ENCODE measurements at places on chromosomes 16 and 17.

GRCh38 chr17:57082441-57082840, 2.6 kb upstream of the AKAP1 start:
- no peak for DNase-seq

GRCh38 chr16:81486540-81487061, 42.0 kb downstream of the CMIP start:
- DNase-seq: no peak

DNA sequence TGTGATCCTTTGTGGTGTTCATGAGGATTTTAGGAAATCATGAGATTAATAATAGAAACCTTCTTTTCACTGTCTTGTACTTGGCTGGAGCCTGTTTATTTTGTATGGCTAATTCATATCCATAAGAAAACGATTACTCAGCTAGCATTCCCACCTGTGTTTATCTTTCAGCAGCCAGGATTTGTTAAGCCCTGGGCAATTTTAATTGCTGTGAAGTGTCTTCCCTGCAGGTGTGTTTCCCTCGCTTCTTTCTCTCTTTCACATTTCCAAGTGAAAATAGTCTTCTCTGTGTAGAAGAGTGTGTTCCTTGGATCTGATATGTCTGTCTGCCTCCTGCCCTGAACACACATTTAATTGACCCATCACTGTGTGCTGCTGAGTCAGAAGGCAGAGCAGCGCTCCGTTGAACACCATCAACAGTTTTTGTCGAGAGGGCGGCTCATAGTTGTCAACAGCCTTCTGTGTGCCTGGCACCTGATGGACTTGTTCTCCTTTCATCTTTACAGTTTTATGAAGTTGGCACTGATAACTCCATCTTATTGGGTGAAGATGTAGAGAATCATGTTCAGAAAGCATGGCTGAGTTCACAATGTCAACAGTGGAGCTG, 83.2 kb downstream of the SPECC1 start:
- DNase-seq: no peak

DNA sequence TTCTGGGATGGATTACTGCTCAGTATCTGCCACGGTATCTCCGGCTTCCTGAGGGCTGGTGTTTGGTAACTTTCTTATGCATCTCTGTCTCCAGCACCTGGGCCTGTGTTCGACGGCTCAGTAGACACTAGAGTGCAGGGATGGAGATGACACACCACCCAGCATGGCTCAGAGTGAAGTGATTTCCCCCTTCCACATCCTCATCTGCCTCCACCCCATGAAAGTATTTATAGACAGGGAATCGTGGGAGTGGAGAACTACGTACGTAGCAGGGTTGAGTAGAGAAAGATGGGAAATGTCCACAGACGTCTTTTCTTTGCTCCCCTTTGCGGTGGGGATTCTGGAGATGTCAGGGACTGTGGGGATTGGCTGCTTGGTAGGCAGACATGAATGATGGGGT, 11.8 kb upstream of the SLC25A19 start:
- DNase-seq: no peak

- DNase-seq: no peak
Observed at GRCh38 chr17:69358688-69359596, 32.0 kb upstream of the ABCA5 start.

GRCh38 chr16:87198328-87198832, 118.8 kb downstream of the C16orf95 start:
- DNase-seq: peak; percentile 26

GRCh38 chr16:80105160-80105559, 435.6 kb upstream of the DYNLRB2 start:
- no peak for DNase-seq

- no peak for DNase-seq
Observed at GRCh38 chr17:82216301-82217119, 3.9 kb upstream of the CCDC57 start.

GRCh38 chr17:29180788-29181160, 576 bp upstream of the MYO18A start:
- DNase-seq: no peak

- DNase-seq: no peak
Observed at GRCh38 chr17:44501866-44502375, 1.3 kb downstream of the GPATCH8 start.

- no peak for DNase-seq
Observed at GRCh38 chr16:73311857-73312723, 264.2 kb upstream of the ZFHX3 start.

GRCh38 chr16:14289692-14290340, 218.7 kb downstream of the MRTFB start:
- DNase-seq: no peak

GRCh38 chr16:69133373-69133954, 1.0 kb downstream of the UTP4 start:
- no peak for DNase-seq

GRCh38 chr16:64250866-64251265, 871.0 kb downstream of the CDH11 start:
- DNase-seq: no peak

- no peak for DNase-seq
Observed at GRCh38 chr16:78844682-78845081, 745.2 kb downstream of the WWOX start.

- DNase-seq: no peak
Observed at GRCh38 chr16:81548876-81549546, 104.4 kb downstream of the CMIP start.

GRCh38 chr17:44636562-44636961, 19.7 kb upstream of the MEIOC start:
- DNase-seq: peak; percentile 26

DNA sequence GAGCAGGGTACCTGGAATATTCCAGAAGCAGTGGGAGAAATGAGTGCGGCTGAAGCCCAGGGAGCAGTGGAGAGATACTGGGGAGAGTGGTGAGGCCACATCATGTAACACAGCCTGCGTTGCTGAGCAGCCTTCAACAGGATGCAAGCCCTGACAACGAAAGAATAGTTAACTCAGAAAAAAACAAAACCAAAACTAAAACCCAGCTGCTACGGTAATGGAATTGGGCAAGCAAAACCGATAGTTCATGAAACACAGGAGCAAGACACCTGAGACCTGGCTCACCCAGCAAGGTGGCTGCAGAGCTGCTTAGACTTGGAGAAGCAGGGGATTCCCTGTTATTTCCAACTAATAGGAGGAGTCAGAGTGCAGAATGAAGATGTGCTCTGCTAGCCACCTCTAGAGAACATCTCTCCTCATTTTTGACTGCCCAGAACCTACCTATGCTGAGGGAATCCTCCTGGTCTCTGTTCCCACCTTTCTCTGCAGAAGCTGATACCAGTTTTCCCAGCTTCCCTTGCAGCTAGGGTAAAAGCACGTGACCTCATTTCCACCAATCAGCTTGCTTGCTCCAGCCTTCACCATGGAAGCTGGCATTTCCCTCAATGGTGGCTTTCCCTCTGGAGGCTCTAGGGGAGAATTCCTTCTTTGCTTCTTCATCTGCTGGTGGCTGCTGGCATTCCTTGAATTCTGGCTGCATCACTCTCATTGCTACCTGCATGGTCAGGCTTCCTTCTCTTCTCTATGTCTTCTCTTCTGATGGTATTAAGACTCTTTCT, 59.4 kb upstream of the XYLT1 start:
- DNase-seq: no peak

- no peak for DNase-seq
Observed at GRCh38 chr17:9110501-9110900, 89.2 kb downstream of the NTN1 start.

DNA sequence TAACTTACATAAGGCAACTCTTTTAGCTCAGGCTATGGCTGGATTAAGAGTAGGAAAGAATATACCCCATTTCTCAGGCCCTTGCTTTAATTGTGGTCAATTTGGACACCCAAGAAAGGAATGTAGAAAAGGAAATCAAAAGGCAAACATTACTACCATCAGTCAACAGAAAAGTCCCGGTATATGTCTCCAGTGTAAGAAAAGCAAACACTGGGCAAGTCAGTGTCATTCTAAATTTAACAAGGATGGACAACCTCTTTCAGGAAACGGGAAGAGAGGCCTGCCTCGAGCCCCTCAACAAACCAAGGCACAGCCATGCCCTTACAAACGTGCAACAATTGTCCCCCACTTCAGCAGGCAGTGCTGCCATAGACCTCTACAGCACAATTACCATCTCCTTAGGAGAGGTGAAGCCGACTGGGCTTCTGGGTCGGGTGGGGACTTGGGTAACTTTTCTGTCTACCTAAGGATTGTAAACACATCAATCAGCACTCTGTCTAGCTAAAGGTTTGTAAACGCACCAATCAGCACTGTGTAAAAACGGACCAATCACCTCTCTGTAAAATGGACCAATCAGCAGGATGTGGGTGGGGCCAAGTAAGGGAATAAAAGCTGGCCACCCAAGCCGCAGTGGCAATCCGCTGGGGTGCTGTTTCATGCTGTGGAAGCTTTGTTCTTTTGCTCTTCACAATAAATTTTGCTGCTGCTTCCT, 12.4 kb downstream of the MRPL58 start:
- DNase-seq: no peak

DNA sequence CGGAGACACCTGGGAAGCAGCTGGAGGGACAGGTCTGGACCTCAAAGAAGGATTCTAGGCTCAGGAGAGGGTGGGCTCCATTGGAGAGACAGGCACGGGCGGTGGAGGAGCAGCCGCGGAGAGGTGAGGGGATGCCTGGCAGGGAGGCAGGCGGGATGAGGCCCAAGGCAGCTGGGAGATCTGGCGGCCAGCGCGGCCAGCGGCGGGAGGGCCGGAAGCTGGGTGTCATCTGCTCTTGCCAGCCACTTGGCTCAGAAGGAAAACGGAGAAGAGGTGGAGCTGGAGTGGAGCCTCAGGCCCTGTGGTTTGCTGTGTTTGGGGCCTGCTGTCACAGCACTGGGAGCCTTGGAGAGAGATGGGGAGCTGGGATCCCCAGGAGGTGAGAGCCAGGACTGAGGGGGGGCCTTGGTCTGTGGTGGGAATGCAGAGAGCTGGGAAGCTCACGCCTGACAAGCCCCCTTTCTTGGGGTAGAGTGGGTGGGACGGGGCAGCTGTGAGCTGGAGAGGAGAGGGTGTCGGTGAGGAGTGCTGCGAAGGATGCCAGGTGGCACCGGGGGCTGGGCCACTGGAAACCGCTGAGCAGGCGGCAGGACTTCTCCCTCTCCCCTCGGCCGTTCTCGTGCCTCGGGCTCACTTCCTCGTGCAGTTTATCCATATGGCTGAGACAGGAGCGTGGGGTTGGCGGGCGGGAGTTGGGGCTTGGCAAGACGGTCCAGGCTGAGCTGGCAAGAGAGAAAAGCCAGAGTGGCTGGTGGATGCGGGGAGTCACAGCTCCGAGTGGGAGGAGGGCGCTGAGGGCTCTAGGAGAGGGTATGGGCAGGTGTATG, 8.0 kb downstream of the TBC1D24 start:
- no peak for DNase-seq

GRCh38 chr17:744937-745336, 7.1 kb downstream of the GEMIN4 start:
- no peak for DNase-seq

DNA sequence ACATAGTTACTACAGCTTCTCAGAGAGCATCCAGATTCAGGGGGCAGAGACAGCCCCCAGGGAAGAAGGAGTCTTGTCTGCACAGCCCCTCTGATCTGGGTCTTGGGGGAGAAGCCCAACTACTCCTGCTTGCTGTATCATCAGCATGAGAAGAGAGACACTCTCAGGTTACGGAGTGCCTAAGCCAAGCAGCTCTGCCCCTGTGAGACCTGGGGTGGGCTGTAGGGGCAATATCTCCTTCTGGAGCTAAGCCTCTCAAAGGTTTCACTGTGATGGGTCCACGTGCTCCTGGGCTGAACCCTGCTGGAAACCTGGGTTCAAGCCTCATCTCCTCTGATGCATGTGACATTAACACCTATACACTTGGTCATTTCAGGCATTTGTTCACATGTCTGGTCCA, 123.2 kb downstream of the CPPED1 start:
- no peak for DNase-seq

GRCh38 chr16:68636818-68637217, 8.3 kb upstream of the CDH3 start:
- no peak for DNase-seq

DNA sequence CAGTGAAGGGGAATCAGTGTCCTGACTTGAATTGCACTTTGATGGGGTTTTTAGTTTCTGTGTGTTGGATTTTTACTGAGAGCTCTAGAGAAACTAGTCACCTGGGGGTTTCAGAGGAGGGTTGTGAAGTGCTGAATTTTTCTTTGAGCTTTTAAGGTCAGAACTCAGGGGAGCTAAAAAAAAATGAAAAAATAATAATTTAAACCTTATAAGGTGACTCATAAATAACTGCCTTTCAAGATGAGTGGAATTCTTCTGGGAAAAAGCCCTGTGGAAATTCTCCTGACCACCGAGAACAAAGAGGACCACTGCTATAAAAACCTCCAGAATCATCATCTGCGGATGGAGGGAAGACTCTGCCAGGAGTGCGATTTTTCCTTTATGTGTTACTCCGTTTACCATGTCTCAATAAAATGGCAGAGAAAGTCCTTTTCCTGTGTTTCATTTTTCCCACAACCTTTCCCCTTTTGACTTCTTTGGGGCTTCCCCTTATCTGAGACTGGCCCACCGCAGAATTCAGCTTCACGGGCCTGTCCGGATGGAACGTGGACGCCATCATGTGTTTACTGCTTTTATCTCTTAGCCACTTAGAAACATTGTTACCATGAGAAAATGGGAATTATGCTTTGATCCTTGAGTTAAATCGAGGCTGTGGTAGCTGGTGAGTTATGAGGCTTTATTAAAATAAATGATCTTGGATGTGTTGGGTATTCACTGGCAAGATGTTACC, 39.7 kb downstream of the RPTOR start:
- DNase-seq: no peak

DNA sequence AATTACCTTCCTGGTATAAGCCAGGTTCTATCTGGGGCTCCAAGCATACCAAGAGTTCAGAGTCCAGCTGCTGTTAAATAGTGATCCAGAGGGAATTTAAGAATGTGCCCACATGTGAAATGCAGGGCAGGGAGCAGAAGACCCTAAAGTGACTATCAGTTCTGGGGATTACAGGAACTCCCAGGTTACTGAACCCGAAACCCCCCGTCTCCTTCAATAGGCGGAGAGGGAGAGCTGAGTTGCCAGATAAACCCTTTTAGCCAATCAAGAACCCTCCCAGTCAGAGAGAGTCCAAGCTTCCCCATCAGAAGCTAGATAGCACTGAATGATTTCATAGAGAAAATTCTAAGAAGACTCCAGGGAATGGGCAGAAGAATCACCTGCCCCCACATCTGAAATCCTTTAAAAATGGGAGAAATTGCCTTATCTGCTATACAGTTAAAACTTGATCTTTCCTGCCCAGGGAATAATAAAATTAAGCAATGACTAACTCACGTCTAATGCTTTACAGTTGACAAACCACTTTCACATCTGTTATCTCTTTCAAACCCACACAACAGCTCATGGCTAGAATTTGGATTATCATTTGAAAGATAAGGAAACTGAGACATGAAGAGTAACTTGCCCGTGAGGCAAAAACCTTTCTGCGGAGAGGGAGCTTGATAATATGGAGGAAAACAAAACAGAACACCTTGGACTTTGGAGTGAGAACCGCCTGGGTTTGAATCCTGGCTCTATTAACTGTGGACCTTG, 10.2 kb downstream of the NOG start:
- DNase-seq: no peak
